Activated T-helper 2 cell treated with anti-CD3 and anti-CD28 coated beads, Interferon-gamma antibody, Interleukin-2, Interleukin-4, amounts not matched to agents 10 μg/mL and 5 μg/mL and 100 μg/mL, durations not matched to agents 14 hours and 24 hours and 36 hours (primary cell): ENCODE measurements at places on chromosomes 7 and 10.

DNA sequence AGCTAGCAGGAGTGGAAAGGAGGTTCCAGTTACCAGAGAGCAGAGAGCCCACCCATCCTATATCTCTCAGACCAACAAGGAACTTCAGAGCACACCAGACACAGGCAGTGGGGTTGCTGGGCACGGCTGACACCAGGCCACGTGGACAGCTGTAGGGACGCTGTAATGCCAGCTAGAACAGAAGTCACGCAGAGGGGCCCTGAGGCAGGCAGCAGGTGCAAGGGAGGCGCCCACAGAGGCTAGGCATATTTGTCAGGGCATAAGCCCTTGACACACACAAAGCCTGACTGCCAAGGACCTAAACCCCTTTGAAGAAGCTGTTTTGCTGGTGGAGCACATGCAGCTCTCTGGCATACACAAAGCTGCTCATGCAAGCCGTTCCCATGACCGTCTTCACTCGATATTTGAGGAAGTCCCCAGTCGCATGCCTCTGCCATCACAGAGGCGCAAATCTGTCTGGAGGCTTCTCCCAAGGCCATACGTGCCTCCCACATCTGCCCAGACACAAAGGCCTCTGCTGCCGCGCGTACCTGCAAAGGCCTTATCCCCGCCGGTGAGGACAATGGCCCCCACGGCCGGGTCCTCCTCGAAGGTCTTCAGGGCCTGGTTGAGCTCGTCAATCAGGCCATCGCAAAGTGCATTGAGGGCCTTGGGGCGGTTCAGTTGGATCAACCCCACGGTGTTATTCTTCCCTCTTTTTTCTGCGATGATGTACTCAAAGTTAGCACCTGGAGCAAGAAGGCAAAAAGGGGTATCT is 2.9 kb downstream of the ECHS1 start:
- H3K4me1 ChIP-seq = peaks cover 9% of the 10 kb centered on the region
- no peak for DNase-seq
- H3K27me3 ChIP-seq = peaks cover 1% of the 10 kb centered on the region
- H3K36me3 ChIP-seq = peaks cover 22% of the 10 kb centered on the region

DNA sequence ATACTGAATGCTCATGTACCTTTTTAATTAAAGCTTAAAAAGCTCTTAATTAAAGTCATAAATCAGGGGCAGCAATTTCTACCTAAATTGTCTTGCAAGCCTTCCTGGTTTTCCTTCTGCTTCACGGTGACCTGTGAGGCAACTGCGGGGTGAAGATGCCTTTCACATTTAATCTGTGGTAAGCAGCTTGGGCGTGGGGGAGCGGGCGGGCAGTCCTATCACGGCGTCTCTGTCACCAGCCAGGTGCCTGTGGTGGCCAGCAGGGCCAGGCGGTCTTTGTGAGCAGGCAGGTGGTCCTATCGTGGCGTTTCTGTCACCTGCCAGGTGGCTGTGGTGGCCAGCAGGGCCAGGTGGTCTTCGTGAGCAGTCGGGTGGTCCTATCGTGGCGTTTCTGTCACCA is 269.2 kb upstream of the PPP2R2D start:
- H3K27ac ChIP-seq = no peak overlapping the region
- peaks cover 3% of the 10 kb centered on the region for H3K4me1 ChIP-seq
- H3K27me3 ChIP-seq = peaks cover 2% of the 10 kb centered on the region
- H3K4me3 ChIP-seq = no peak overlapping the region

GRCh38 chr7:101626069-101626671 is 2.9 kb downstream of the MYL10 start:
- no peak overlapping the region for H3K4me3 ChIP-seq
- peaks cover 18% of the 10 kb centered on the region for H3K27me3 ChIP-seq
- H3K36me3 ChIP-seq = no peaks in the 10 kb centered on the region
- H3K4me1 ChIP-seq = no peaks in the 10 kb centered on the region
- H3K27ac ChIP-seq = no peak overlapping the region
- DNase-seq = no peak

DNA sequence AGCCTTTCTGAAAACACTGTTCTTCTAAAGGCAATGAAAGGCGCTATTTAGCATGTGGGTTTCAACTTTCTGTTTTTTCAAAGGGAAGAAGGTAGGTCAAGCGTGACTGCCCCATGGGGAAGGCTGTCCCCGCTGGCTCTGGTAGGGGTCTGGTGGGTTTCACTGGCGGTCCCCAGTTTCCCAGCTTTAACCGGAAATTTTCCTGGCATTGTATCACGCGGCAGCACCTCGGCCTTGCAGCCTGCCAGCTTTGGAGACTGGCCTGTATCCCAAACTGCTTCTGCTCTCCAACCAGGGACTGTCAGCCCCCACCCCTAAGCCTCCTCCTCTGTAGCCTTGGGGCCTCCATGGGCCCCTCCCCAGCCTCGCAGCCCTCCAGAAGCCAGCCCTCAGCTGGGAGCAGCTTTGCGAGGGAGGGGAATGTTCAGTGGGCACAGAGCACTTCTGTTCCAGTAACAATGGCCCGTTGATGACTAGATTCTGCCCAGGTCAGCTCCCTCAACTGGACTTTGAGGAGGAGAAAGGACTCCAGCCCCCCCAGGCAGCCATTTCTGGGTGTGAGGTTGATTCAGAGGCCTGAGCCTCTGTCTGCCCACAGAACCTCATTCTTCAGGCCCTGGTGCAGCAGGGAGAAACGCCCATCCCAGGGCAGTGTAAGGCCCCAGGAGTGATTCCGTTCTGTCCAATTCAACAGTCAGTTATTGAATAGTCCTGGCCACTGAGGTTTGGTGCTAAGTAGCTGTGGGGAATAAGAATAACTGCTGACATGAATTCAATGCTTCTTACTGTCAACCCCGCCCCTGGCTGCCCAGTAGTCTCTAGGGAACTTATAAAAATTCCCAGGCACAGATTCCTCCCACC is 17.1 kb downstream of the CHST3 start:
- DNase-seq = no peak
- H3K27ac ChIP-seq = no peak overlapping the region
- H3K4me3 ChIP-seq = no peak overlapping the region
- H3K4me1 ChIP-seq = peaks cover 11% of the 10 kb centered on the region

- no peak overlapping the region for H3K4me3 ChIP-seq
- DNase-seq = no peak
These were observed 1.0 kb downstream of the CNPY1 start for GRCh38 chr7:155545348-155545747.

GRCh38 chr10:109881769-109882057 is 41.6 kb downstream of the XPNPEP1 start:
- no peaks in the 10 kb centered on the region for H3K27me3 ChIP-seq
- no peak overlapping the region for H3K27ac ChIP-seq
- peaks cover 61% of the 10 kb centered on the region for H3K36me3 ChIP-seq
- no peak overlapping the region for H3K4me3 ChIP-seq

- DNase-seq = no peak
- H3K27ac ChIP-seq = no peak overlapping the region
- no peaks in the 10 kb centered on the region for H3K4me1 ChIP-seq
- H3K27me3 ChIP-seq = peaks cover 4% of the 10 kb centered on the region
These were observed 40.7 kb downstream of the MRPL32 start for GRCh38 chr7:42972699-42973500.

- no peaks in the 10 kb centered on the region for H3K4me1 ChIP-seq
- no peaks in the 10 kb centered on the region for H3K27me3 ChIP-seq
- no peak overlapping the region for H3K27ac ChIP-seq
- no peak for DNase-seq
- H3K4me3 ChIP-seq = no peak overlapping the region
- no peaks in the 10 kb centered on the region for H3K36me3 ChIP-seq
These were observed 182.8 kb downstream of the PKD1L1 start for GRCh38 chr7:47765373-47765979.

DNA sequence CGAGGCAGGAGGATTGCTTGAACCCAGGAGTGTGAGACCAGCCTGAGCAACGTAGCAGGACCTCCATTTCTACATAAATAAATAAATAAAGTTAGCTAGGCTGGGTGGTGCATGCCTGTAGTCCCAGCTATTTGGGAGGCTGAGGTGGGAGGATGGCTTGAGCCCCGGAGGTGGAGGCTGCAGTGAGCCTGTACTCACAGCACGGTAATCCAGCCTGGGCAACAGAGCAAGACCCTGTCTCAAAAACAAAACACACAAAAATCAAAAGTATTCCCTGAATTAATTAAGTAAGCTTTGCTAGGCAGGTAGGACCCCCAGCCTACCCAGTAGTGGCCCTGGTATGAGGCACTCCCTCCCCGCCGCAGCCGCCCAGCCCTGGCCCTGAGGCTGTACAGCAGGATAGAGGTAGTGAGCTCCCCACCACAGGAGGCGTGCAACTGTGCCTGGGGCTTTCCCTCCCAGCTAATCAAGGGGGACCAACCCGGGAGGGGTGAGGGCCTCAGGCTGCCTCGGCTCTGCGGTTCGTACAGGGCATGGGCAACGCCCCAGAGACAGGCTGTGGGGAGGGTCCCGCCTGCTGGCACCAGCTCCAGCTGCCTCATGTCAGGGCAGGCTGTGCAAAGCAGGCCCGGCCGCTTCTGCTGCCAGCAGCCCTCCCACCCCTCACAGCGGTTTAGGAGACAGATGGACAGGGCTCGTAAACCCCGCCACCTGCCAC is 1.0 kb upstream of the CYP2W1 start:
- H3K27me3 ChIP-seq = no peaks in the 10 kb centered on the region
- H3K4me1 ChIP-seq = no peaks in the 10 kb centered on the region
- no peak overlapping the region for H3K4me3 ChIP-seq
- DNase-seq = no peak
- H3K36me3 ChIP-seq = no peaks in the 10 kb centered on the region

DNA sequence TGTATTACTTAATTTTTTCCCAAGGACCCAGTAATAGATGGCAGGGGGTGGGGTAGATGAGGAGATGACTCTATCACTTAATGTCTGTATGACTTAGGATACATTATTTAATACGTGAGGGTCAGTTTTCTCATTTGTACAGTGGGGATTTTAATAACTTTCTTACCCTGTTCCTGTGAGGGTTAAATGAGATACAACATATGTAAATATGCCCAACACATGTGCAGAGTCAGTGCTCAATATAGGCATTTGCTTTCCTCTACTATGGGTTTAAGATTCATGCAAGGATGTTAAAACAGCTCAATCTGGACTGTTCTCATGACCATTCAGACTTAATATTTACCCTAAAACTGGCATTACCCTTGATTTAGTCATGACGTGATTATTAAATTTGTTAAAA is 31.2 kb downstream of the ST7 start:
- peaks cover 2% of the 10 kb centered on the region for H3K4me1 ChIP-seq
- no peak overlapping the region for H3K27ac ChIP-seq
- no peaks in the 10 kb centered on the region for H3K27me3 ChIP-seq
- no peaks in the 10 kb centered on the region for H3K36me3 ChIP-seq
- DNase-seq = no peak
- no peak overlapping the region for H3K4me3 ChIP-seq

DNA sequence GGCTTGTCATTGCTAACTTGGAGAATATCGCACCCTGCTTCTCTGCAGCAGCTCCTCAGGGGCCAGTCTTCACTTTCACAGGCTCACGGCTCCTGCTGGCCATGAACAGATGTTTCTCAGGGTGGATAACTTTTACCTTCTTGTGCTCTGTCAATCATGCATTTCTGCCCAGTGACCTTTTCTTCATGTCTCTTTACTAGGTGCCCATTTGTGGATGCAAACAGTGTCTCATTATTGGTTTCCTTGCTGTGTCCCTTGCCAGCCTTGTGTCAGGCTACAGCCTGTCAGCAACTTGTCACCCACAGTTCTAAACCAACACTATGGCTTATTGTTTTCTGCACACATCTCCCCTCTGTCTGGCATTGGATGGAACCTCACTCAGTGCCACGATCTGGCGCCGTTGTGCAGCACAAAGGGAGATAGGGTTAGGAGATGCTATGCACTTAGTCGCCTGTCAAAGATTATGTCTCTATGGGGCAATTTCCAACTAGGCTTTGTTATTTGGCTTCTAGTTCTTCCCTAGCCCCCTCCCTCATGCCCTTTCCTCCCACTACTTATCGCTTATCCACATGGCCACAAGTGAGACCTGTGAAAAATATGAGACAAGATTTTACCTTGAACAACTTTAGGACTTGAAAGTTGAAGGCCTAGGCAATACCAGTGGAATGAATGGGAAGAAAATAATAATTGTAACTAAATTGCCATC is 45.7 kb upstream of the NXPH1 start:
- DNase-seq = no peak
- no peaks in the 10 kb centered on the region for H3K36me3 ChIP-seq
- H3K27me3 ChIP-seq = peaks cover 25% of the 10 kb centered on the region
- H3K27ac ChIP-seq = no peak overlapping the region

DNA sequence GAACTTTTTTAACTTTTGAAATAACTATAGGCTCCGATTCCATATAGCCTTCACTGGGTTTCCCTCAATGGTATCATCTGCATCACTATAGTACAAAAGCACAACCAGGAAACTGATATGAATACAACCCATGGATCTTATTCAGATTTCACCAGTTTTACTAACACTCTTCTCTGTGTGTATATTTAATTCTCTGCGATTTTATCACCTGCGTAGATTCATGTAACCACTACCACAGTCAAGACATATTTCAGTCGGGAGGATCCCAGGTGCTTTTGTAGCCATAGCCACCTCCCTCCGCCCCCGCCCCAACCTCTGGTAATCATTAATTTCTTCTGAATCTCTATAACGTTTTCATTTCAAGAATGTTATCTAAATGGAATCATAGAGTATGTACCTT is 82.8 kb upstream of the C7orf33 start:
- no peak overlapping the region for H3K4me3 ChIP-seq
- no peak for DNase-seq
- H3K4me1 ChIP-seq = peaks cover 19% of the 10 kb centered on the region
- peak overlapping the region; percentile 53 for H3K27ac ChIP-seq
- no peaks in the 10 kb centered on the region for H3K36me3 ChIP-seq
- peaks cover 28% of the 10 kb centered on the region for H3K27me3 ChIP-seq

DNA sequence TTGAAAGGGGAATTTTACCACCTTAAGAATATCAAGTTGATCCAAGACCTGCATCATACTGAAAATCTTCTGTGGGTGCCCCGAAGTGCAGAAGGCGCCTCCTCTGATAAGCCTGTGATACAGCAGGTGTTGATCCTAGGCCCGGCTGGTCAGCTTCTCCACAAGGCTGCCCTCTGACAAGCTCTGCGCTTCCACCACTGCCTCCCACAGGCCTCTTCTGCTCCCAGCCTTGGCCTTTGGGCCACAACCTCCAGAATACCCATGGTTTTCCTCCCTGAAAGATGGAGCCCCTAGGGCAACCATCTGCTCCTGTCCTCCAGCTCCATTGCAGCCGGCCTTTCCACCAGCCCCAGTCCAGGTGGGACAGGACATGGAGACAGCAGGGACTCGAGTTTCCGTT is 5.6 kb upstream of the OGDHL start:
- no peak overlapping the region for H3K27ac ChIP-seq
- no peaks in the 10 kb centered on the region for H3K36me3 ChIP-seq
- H3K4me1 ChIP-seq = no peaks in the 10 kb centered on the region
- no peak for DNase-seq
